Kidney glomerular epithelial cell (primary cell): ENCODE measurements at places on chromosomes 2 and 18.

DNA sequence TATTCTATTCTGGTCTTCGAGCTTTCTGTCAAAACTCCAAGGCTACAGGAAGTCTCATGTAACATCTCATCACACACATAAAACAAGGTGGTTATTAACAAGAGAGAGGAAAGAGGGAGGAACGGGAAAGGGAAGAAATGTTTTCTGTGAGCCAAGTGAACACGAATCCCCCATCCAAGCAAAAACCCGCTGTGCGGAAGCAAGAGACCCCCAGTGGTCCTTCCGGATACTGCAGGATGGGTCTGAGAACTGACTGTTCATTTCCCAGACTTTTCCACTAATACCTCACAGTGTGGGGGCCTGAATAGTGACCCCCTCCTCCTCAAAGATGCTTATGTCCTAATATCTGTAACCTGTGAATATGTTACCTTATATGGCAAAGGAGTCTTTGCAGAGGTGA is 19.0 kb upstream of the DIPK1C start:
- no peak for DNase-seq

GRCh38 chr2:194556629-194557028 is 1100.4 kb upstream of the SLC39A10 start:
- no peak for DNase-seq

- DNase-seq, result no peak
Observed at GRCh38 chr2:234998404-234999211, 46.8 kb downstream of the SH3BP4 start.

DNA sequence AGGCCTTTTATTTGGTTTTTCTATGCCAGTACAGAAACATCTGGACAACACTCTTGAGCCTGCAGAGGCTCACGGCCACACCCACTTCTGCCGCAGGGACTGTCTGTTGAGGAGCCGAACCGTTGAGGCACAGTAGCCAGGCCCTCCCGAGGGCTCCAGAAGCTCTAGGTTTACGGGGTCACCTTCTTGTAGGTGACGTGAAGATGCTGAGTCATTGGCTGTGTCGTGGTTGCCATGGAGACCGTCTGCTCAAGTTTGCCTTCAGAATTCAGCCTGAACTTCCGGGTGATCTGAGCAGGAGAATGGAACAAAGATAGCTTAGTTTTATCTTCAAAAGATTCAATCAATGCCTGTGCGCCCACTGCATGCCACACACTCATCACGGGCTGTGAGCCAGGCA is 25.9 kb downstream of the BOK start:
- DNase-seq, result no peak

GRCh38 chr18:78087338-78087737 is 837.7 kb downstream of the GALR1 start:
- no peak for DNase-seq

- DNase-seq, result no peak
Observed at GRCh38 chr2:8754106-8754776, 72.4 kb downstream of the ID2 start.

DNA sequence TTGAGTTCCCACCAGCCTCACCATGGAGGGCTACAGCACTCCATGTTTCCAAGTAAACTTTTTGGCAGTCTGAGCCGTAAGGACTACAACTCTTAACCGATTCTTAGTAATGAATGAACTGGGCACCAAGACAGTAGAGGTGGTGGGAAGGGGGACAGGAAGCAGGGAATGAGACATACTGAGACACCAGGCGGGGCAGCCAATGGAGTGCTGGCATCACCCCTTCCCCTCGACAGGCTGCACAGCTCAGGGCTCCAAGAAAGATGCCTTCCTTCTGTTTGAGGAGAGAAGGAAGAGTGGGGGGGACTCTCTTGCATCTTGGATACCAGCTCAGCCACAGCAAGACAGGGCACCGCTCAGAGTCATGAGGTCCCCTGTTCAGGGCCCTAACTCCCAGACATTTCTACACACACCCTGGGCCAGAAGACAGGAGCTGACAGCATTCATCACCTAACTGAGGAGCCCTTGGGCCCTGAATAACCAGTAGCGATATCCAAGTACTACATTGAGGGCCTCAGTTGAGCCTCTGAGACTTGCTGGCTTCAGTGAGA is 45.2 kb downstream of the USP34 start:
- no peak for DNase-seq
